ENCODE measurements at places on chromosomes 16 and 17. TPM values are rescaled to one million over a fixed set of nuclear protein-coding genes. Genes with fewer than 3 reads are reported as not detected.

The SCARF1 gene
- total RNA-seq: 13.2 TPM

The KRT20 gene
- 0.32 TPM for total RNA-seq

The CHST4 gene
- 586 TPM for total RNA-seq

The NPIPA8 gene
- total RNA-seq: 1.5 TPM

The SRL gene
- total RNA-seq: 1.4 TPM

The MT1A gene
- total RNA-seq: 1.9 TPM

The TCF25 gene
- 175 TPM for total RNA-seq

The HBA1 gene
- total RNA-seq: 54.8 TPM

The GTF3C1 gene
- 70.9 TPM for total RNA-seq

The RSKR gene
- 9.0 TPM for total RNA-seq

The NPB gene
- total RNA-seq: 0.55 TPM

The PRSS22 gene
- total RNA-seq: 52.7 TPM

DNA sequence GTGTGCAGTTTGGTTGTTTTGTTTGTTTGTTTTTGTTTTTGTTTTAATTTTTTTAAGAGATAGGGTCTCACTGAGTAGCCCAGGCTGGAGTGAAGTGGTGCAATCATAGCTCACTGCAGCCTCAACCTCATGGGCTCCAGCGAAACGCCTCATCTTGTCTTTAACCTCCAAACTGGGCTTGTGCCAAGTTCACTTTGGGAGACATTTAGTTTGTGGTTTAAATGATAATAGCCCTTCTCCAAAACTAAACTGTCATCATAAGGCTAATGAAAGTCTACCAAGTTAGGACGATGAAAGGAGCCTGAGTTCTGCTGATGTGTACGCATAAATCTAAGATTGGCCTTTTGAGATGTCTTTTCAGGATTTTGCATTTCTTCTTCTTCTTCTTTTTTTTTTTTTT lies 6.5 kb upstream of the CARD14 start:
- DNase-seq: no peak

DNA sequence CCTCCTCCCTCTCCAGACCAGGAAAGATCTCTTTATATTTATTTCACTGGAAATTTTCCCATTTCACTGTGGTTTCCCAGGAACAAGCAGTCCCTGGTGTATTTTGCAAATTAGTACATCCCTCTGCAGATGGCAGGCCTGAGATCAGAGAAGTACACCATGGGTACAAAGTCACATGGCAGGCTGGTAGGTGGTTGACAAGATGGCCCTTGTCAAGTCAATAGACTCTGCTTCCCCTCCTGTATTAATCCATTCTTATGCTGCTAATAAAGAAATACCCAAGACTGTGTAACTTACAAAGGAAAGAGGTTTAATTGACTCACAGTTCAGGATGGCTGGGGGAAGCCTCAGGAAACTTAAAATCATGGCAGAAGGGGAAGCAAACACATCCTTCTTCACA lies 51.6 kb upstream of the KSR1 start:
- no peak for DNase-seq

DNA sequence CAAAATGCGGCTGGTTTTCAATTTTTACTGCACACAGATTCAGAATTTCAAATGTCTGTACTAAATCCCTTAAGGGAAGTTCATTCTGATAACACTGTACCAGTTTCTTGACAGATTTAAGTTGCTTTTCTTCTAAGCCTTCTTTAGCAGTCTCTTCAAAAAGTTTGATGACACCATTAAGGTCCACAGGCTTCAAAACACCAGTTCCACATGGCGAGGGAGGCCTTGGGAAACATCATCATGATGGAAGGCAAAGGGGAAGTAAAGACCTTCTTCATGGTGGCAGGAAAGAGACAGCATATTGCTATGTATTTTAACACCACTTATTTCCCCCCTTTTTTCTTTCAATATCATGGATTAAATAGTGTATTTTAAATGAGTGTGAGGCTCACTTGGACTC lies 24.5 kb downstream of the NLRC5 start:
- no peak for DNase-seq

GRCh38 chr17:13952009-13952750 lies 117.1 kb upstream of the COX10 start:
- DNase-seq: peak; percentile 17

- peak; percentile 11 for DNase-seq
Measured at GRCh38 chr17:15185625-15185991, 79.5 kb downstream of the PMP22 start.

DNA sequence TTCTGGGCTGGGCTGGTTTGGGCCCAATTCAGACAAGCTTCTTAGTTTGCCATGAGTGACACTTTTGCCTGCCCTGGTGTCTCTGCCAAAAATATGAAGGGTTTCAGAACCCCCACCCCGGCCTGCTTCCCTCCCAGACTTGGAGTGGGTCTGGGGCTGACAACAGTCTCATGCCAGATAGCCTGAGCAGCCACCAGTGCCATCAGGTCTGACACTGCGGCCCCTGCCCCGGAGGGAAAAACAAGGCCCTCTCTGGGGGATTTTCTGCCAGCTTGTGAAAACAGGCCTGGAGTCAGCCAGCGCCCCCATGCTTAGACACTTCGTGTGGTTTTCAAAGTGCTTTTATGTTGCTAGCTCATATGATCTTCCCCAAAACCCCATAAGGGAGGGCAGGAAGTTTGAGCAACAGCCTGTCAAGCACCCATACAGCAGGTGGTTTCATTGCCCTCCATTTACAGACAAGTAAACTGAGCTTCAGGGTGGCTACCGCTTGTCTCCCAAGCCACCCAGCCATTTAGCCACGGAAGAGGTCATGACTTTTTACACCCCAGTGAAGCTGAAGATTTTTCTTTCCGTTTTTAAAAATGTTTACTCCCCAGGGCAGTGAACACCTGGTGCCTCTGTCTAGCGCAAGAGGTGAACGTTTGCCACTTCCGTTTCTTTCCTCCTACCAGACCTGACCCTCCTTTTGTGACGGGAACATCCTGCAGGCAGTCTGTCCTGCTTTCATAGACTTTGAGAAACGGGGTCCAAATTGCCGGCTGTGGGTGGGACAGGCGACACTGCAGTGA lies 300.6 kb downstream of the SEC14L1 start:
- DNase-seq: no peak

DNA sequence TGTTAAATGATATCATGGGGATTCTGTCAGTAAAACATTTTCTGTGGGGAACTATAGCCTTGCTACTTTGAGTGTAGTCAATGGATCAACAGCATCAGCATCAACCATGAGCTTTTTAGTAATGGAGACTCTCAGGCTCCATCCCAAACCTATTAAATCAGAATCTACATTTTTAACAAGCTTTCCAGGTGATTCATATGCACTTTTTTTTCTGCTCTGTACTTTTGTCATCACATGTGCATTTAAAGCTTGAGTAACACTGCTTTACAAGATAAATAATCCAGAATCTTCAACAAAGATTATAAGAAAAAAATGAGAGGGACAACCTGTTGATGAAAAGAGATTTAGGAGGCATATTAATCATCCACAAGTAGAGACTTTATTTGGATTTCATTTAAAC lies 23.5 kb downstream of the NUP93 start:
- no peak for DNase-seq

- DNase-seq: no peak
Measured at GRCh38 chr17:32955155-32955554, 27.2 kb downstream of the TMEM98 start.

GRCh38 chr16:87222335-87222734 lies 94.9 kb downstream of the C16orf95 start:
- no peak for DNase-seq

DNA sequence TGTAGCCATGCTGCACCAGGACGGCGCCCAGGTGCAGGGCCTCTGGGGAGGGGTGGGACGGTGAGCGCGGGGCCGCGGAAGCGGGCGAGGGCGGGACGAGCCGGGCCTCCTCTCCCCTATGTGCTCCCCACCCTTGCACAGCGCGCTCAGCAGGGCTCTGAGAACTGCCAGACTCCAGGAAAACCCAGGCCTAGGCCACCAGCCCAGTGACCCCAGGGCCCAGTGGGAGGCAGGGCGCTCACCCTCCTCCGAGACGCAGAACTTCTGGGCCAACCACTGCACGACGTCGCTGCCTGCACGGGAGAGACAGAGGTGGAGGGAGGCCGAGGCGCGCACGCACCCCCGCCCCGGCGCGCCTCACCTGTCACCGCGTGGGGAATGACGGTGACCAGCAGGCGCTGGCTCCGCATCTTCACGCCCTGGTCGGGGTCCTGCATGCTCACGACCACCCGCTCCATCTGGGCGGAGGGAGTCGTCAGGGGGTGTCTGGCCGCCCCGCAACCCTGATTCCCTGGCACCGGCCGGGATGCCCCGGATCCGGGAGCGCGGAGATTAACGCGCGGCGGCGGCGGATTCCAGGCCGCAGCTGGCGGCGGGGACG lies 603 bp downstream of the RGS11 start:
- DNase-seq: no peak

DNA sequence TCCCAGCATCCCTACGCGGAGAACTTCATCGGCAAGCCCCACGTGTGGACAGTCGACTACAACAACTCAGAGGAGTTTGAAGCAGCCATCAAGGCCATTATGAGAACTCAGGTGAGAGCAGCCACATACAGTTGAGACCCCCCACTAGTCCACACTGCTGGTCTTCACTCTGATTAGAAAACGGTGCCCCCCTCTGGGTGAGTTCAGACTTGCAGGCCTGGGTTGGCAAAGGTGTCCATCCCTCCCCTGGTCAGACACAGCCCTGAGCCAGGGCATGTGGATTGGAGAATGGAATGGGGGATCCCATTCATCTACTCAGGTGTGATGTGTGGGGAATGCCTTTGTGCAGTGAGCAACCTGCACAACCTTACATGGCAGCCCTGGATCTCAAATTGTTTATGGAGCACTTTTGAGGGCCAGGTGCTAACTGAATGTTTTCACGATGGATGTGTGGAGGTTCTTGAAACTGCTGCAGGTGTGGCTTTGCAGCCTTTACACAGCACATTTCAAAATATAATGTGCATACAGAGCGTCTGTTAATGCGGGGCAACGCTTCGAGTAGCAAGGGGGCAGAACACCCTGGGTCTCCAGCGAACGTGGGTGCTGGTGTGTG lies 72.6 kb downstream of the MGAT5B start:
- no peak for DNase-seq

DNA sequence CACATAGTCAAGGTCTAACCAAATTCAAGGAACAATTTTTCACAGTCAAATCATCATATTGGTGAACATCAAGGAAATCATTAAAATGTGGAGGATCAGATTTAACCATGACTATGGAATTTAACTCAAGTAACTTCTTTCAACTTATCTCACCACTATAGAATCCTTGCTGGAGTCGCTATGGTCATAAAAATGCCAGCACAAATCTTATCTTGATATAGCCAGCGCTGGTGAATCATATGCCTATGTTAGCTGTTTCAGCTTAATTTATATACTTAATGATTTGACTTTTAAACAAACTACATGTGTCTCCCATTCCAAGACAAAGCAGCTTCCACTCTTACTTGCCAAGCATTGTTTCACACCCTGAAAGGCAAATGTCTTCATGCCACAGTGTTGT lies 416.4 kb downstream of the CDH11 start:
- DNase-seq: no peak

- no peak for DNase-seq
Measured at GRCh38 chr17:69342896-69343644, 16.1 kb upstream of the ABCA5 start.

DNA sequence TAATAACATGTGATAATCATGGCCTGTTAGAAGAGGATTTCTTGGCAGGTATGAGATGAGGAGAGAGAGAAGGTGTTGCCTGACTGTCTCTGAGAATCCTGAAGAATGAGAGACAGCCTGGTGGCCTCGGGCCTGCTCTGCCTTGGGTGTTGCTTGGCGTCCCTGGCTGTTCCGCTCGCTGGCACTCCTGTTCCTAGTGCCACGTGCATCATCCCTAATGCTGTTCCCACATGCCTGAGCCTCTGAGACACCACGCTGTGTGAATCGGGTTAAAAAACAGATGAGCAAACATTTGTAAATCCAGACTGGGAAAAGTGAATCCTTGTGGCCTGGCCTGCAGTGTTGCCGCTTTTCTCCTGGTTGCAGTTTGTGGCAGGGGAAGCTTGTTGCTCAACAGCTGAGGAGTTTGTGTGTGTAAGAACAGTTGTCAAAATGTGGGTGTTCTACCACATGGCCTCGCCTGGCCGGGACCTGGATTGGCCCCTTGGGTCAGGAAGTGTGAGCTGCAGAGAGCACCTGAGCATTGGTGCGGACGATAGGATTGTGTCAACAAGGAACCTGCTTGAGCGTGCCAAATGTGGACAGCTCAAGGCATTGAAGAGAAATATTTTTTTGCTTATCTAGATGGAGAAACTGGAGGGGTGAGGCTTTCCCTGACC lies 22.0 kb downstream of the UBN1 start:
- peak; percentile 34 for DNase-seq

DNA sequence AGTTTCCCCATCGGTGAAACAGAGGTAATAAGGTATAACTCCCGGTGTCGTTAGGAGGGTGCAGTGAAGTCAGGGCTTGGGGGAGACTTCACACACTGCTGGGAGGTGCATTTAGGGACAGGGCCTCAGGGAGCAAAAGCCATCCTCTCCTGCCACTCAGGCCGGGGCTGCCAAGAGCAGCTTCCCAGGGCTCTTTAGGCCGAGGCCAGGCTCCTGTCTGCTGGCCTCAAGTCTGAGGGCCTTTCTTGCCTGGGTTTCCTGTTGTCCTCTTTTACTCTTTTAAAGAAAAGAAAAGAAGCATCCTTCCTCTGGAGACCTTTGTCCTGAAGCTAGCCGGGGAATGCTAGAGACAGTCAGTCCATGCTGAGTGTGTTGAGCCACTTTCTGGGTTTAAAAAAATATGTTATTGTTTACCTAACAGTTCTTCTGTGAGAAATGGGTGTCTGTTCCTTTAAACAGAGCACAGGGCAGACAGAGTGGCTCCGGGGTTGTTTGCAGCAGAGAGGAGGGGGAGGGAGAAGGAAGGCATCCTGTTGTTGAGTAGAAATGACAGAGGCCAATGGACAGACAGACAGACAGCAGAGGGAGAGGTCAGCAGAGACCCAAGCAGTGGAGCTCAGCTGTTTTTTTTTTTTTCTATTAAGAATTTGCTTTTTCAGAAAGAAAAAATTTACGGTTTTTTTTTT lies 79.1 kb downstream of the C17orf67 start:
- no peak for DNase-seq

DNA sequence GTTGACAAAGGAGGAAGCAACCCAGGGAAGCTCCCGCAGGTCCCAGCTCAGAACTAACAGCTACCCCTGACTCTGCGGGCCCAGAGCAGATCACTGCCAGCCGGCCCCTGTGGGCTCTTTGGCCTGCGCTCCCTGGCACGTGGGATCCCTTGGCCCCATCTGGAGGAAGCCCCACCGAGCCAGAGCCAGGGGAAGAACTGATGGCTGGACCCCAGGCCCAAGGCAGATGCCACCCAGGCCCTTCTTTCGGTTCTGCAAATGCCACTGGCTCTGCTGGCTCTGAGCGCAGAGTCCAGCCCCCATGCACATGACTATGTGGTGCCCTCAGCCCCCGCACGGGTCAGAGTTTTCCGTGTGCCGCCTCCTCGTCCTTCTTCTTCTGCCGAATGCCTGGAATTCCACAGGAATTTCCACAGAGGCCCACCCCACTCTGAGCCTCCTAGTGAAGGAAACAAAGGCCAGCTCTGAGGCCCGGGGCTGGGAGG lies 35.8 kb upstream of the SNN start:
- DNase-seq: peak; percentile 63

- no peak for DNase-seq
Measured at GRCh38 chr17:1498869-1499268, 6.4 kb upstream of the MYO1C start.

All from mucosa of gallbladder (tissue), 1 donor.